Regular cardiac myocyte (primary cell): ENCODE measurements at places on chromosomes 4 and X. TPM values are rescaled to one million over a fixed set of nuclear protein-coding genes. Genes with fewer than 3 reads are reported as not detected.

F11 gene
- not detected in 2 replicates for total RNA-seq

EMCN gene
- 2.5 and 6.5 TPM in 2 replicates for total RNA-seq

ABCB7 gene
- total RNA-seq, result 23.2 and 34.1 TPM in 2 replicates

ARMCX1 gene
- total RNA-seq, result 45.4 and 63.1 TPM in 2 replicates

PCDH11X gene
- total RNA-seq, result under 0.01 TPM in 1 of 2 replicates, not detected in the other

IL3RA gene
- 0.19 TPM in 1 of 2 replicates, not detected in the other for total RNA-seq
